ENCODE measurements at places on chromosomes 16 and 17.

GRCh38 chr17:46928467-46929261 is 5.7 kb downstream of the GOSR2 start:
- no peak for DNase-seq

DNA sequence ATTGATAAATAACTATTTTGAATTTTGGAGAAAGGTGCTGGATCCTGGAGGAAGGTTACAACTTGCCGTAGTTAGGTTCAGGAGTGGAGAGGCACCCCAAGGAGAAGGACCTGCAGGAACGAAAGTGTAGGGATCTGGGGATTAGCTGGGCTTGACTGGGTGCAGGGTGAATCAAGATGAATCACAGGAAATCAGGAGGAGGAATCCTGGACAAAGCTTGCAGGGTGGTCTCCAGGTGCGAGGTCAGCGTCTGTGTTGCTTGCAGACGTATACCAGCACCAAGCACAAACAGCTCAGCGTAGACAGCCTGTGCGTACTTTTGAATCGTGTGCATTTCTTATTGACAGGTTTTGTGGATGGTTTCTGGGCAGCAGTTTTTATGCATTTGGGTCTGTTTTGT is 144.3 kb downstream of the MSI2 start:
- no peak for DNase-seq

DNA sequence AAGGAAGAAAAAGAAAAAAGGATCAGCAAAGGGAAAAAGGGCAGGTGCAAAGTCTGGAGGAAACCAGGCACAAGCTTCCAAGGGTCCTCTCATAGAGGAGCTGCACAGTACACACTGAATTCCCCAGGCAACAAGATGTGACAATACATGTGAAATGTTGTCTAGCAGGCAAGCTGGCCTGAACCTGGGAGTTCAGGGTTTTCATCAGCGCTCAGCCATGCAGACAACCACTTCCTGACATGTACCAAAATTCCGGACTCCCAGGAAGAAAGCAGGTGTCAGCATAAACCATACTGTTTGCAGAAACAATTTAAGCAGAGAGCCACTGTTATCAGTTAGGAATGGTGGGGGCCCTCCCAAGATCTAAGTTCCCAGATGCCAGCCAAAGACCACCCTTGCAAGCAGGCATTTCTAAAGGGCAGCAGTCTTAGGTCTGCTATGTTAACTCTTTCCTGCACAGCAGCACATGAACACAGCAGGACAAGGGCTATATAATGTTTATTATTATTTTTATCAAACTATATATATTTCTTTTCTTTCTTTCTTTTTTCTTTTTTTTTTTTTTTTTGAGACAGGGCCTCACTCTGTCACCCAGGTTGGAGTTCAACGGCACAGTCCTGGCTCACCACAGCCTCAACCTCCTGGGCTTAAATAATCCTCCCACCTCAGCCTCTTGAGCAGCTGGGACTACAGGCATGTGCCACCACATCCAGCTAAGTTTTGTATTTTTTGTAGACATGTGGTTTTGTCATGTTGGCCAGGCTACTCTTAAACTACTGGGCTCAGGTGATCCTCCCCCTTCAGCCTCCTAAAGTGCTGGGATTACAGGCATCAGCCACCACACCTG is 10.1 kb downstream of the TK2 start:
- no peak for DNase-seq

DNA sequence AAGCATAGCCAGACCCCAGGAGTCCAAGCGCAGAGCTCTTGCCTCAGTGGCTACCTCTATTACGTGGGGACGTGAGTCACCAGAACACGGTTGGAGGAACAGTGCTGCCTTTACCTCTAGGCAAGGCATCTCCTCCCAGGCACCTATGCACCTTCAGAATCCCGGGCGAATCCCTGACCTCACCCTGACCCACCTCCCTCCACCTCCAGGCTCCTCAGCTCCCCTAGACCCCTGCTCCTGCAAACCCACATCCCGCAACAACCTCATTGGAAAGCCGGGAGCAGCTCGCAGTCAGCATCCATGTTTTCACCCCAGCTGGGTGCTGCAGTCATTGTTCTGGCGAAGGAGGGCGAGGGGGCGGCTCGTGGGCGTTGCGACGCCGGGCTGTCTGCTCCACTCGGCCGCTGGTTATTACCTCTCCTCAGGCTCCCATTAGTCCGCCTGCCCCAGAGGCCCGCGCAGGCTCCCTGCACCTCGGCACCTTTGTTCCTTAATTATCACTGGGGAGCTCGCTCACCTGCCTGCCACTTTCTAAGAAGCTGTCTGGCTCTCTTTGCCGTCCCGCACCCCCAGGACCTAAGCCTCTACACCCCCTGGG is 24.6 kb upstream of the DLX4 start:
- no peak for DNase-seq

DNA sequence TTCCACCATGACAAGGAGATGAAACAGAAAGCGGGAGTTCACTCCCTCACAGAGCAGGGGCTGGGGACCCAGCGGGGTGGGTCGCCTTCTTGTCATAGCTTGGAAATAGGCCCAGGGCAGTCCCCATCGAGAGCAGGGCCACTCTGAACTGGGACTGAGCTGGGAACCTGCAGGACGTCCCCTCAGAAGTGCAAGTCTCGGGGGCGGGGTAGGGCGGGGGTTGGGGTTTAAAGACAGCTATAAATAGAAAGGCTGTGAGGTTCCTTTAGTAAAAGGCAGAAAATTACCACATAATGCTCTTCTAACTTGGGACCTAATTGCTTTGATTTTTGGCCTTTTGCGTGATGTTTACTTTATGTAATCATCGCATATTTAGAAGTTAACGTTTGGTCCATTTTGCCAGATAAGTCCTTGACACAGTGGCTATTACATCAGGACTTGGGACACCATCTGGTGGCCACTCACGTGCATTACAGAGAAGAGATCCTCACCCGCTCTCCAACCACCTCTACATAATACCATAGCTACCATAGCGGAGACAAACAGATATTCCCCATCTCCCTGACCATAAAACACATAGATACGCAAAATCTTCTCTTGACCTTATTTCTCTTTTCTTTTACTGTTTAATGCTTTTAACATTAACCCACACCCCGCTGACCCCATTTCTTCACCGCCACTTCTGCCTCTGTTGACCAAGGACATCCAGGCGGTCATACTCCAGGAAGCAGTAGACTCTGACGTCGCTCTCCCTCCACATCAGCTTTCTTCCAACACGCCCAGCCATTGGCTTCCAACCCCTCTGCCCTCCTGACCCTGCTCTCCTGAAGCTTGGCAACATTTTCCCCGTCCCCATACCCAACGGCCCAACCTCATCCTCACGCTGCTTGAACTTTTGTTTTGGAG is 27.5 kb upstream of the PIK3R6 start:
- DNase-seq, result no peak

GRCh38 chr16:11556945-11557720 is 29.6 kb downstream of the LITAF start:
- no peak for DNase-seq

DNA sequence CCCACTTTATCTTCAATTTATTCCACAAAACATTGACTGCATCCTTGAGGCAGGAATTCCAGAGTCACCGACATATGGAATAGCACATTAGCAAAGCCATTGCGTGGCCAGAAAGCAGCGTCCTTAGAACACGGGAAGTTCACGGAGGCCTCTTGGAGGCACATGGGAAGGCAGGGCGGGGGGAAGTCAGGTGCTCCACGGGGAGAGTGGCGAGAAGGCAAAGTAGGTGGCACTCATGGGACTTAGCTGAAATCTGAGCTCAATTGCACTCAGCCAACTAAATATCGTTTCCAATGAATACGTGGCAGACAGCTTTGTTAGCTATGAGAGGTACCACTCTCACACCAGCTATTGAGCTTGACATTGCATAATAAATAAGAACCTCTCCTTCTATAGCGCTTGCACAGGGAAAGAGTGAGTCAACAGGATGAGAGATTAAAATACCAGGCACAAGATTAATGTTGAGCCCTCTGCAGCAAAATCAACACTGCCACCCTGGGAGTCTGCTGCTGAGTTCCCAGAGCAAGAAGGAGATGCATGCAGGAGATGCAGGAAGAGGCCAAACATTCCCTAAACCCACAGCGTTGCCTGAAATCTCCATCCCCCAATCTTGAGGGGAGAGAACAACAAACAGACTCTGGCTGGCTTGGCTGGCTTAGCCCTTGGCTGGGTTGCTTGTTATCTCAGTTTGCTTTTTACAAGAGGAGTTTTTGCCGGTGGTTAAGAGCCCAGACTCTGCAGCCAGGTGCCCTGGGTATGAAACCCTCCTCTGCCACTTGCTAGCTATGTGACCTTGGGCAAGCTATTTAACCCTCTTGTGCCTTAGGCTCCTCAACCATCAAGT is 28.8 kb downstream of the ABCC12 start:
- DNase-seq, result no peak

GRCh38 chr17:44109312-44109630 is 14.2 kb downstream of the HDAC5 start:
- no peak for DNase-seq

- peak; percentile 6 for DNase-seq
Measured at GRCh38 chr16:21083729-21084268, 66.8 kb downstream of the DNAH3 start.

DNA sequence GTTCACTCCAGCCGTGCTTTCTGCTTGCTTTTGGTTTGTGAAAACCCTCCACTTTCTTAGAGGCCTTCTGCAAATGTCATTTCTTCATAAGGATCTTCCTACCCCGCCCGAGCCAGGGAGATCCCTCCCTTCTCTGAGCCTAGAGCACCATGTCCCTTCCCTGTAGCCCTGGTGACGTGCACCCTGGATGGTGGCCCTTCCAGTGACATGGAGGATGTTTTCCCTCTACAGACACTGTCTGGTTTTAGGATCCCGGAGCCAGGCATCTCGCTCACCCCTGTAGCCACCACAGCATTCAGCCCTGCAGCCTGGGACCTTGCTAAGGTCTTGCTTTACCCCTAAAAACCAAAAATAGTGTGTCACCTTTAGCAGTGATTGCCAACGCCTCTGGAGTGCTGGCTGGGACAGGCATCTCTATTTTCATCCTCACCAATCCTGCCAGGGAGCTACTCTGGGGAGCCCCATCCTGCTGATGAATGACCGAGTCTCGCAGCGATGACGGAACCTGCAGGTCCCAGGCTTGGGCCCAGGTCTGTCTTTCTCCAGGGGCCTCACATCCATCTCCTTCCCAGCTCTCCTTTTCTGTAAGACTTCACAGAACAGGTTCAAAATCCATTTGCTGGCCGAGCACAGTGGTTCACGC is 394.1 kb upstream of the TNRC6C start:
- no peak for DNase-seq
